CD14-positive monocyte (primary cell): ENCODE measurements at places on chromosomes 4 and X. TPM values are rescaled to one million over a fixed set of nuclear protein-coding genes. Genes with fewer than 3 reads are reported as not detected.

CSAG2 gene
- not detected for polyA plus RNA-seq

VCX gene
- not detected for polyA plus RNA-seq

GRCh38 chrX:42432552-42432951 is 345.4 kb downstream of the PPP1R2C start:
- no peak overlapping the region for H3K27ac ChIP-seq
- H3K36me3 ChIP-seq: no peaks in the 10 kb centered on the region
- H3K4me1 ChIP-seq: no peaks in the 10 kb centered on the region
- no peak overlapping the region for H3K4me3 ChIP-seq

DNA sequence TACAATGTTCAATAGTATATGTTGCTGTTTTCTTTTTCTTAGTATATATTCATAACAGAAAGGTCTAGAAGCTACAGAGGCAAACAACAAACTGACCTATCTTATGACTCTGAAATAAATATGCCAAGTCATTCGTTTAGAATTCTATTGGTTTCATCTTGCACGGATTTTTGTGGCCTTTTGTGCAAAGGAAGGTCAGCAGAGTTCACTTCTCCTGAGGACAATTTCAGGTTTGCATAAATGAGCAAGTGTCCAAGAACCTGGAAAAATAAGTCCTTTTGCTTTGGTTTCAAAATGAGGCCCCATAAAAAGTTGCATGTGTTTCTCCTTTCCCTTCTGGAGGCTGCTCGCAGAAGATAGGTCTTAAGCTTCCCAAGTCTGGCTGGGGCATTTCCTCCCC is 156.9 kb downstream of the APBB2 start:
- H3K36me3 ChIP-seq: no peaks in the 10 kb centered on the region
- no peak for DNase-seq
- no peaks in the 10 kb centered on the region for H3K4me1 ChIP-seq
- no peak overlapping the region for H3K4me3 ChIP-seq
- no peaks in the 10 kb centered on the region for H3K27me3 ChIP-seq
- no peak overlapping the region for H3K27ac ChIP-seq

DNA sequence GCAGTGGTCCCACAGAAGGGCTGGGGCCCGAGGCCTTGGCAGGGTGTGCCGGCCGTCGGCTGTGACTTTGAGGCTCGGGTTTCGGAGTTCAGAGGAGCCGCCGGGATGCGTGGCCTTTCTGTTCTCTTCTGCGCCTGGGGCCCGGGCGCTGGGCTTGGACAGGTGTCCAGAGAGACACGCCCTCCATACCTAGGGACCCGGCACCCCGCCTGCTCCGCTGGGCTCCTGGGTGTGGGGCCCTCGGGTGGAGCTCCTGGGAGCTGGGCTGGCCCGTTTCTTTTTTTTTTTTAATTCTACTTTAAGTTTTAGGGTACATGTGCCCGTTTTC is 11.3 kb downstream of the FGFRL1 start:
- no peak overlapping the region for H3K27ac ChIP-seq
- H3K4me1 ChIP-seq: no peaks in the 10 kb centered on the region
- no peak overlapping the region for H3K4me3 ChIP-seq
- DNase-seq: no peak
- no peaks in the 10 kb centered on the region for H3K27me3 ChIP-seq
